T follicular helper cell (primary cell): ENCODE measurements at places on chromosomes 13 and 19.

DNA sequence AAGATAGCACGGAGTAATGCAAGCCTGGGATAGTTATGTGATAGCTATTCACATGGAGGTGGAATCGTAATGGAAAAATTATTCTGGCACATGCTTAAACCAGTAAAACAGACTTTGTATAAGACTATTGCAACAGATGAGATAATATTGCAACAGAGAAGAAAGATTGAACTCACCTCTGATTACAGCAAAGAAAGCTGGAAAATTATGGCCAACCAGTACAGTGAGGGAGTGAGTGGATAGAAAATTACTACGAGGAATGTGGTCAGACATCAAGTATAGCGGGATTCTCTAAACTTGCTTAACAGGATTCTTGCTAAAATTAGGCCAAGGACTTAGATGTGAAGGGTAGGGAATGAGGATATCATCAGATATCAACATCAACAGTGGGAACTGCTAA is 397.6 kb upstream of the KLHL1 start:
- DNase-seq = no peak

DNA sequence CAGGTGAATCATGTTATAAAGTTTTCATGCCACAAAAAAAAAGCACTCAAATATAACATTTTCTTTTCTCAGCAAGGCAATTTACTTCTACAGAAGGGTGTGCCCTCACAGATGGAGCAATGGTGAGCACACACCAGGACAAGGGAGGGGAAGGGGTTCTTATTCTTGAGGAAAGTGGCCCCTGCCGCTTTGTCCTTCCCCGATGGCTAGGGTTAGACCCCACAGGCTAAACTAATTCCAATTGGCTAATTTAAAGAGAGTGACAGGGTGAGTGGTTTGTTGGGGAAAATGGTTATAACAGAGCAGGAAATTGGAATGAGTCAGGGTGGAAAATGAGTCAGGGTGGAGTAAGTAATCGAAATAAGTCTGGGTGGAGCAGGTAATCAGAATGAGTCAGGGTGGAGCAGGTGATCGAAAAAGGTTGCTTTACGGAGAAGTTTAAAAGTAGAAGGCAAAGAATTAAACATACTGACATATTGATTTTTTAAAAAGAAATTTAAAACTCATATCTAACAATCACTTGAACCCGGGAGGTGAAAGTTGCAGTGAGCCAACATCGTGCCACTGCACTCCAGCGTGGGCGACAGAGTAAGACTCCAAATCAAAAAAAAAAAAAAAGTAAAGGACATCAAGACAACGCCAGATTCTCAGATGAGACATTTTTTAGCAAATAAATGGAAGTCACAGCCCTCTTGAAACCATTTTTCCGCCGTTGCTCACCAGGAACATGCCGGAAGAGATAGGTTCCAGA is 813 bp downstream of the ZNF562 start:
- DNase-seq = no peak

DNA sequence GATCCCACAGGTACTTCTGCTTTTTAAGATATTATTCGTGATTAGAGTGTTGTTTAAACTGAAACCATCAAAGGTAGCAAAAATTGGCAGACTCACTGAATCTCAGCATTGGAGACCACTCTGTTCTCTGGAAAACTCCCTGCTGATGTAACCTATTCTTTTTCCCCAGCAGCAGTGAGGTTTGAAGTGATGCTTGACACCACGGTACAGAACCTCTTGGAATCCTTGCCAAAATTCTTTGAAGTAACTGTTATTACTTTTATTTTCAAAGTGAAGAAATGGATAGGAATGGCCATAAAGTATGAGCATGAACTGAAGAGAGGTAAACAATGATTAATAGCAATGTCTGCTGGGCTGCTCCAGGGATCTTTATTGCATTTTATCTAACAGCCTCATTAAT is 66.4 kb upstream of the KL start:
- no peak for DNase-seq

DNA sequence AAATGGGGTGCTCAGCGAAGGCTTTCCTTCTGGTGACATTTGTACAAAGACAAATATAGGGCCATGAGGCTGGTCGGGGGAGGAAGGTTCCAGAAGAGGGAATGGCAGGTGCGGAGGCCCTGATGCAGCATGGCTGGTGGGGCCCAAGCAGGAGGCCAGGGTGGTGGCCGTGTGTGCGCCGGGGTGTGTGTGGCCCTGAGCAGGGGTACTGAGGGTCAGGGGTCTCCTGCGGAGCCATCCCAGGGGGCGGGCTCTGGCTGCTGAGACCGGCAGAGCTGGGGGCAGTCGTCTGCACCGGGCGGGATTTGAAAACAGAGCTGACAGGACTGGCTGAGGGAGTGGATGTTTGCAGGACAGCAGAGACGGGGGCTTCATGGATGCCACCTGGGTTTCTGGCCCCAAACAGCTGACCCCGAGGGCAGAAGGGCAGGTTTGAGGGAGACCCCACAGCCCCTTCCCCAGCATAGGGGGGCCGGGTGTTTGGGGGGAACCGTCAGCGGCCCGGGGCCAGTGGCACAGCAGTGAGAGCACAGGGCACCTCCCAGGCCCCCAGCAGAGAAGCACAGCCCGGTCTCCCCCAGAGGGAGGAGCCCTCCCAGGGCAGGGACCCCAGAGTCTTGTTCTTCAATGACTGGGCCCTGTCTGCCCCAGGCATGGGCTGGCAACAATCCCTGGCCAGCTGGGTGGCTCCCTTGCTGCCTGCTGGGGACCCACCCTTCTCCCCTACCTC is 11.4 kb downstream of the PIAS4 start:
- DNase-seq = no peak

DNA sequence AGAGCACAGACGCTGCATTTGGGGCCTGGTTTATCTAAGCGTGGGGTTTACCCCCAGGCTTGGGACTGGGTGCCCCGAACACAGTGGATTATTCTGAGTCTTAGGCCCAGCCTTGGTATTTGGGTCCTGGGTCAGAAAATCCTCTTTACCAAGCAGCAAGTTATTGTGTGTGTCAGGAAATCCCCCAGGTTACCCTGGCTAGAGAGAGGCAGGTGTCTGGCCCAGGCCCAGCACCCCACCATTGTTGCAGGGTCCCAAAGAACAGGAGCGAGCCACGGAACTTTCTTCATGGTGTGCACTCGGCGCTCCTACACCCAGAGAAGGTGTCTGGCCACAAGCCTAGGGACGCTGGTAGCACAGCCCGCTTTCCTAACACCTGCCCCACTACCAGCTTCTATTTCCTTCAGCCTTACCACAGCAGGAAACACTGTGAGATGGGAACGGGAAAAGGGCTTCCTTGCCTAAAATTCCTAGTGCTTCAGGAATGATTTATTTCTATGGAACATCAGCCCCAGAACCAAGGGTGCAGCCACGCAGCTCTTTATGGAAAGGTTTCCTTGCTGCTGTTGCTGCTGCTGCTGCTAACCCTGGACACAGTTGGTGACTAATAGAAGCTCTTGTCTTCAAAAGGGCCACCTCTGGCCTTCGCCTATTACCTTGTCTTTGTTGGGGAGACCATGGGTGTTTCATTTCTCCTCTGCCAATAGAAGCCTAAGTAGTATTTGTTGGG is 7.4 kb upstream of the CDX2 start:
- no peak for DNase-seq

DNA sequence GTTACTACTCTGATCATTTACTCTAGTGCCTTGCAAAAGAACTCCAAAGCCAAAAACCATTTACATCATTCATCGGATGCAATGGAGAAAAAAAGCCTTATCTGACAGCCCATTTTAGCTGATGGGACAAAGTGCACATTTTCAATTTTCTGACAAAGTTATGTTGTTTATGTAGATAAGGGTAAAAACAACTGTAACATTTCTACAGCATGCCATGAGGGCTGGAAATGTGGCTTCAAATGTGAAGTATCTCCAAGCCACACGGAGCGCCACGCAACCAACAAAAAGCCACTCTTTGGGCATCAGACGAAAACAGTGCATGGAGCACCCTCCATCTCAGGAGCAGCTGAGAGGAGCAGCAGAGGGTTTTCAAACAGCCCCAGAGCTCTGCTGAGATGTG is 364.6 kb upstream of the ZNF507 start:
- no peak for DNase-seq

DNA sequence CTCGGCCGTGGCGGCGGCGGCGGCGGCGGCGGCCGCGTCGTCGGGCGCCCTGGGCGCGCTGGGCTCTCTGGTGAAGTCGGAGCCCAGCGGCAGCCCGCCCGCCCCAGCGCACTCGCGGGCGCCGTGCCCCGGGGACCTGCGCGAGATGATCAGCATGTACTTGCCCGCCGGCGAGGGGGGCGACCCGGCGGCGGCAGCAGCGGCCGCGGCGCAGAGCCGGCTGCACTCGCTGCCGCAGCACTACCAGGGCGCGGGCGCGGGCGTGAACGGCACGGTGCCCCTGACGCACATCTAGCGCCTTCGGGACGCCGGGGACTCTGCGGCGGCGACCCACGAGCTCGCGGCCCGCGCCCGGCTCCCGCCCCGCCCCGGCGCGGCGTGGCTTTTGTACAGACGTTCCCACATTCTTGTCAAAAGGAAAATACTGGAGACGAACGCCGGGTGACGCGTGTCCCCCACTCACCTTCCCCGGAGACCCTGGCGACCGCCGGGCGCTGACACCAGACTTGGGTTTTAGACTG is 1.7 kb downstream of the SOX1 start:
- DNase-seq = no peak

DNA sequence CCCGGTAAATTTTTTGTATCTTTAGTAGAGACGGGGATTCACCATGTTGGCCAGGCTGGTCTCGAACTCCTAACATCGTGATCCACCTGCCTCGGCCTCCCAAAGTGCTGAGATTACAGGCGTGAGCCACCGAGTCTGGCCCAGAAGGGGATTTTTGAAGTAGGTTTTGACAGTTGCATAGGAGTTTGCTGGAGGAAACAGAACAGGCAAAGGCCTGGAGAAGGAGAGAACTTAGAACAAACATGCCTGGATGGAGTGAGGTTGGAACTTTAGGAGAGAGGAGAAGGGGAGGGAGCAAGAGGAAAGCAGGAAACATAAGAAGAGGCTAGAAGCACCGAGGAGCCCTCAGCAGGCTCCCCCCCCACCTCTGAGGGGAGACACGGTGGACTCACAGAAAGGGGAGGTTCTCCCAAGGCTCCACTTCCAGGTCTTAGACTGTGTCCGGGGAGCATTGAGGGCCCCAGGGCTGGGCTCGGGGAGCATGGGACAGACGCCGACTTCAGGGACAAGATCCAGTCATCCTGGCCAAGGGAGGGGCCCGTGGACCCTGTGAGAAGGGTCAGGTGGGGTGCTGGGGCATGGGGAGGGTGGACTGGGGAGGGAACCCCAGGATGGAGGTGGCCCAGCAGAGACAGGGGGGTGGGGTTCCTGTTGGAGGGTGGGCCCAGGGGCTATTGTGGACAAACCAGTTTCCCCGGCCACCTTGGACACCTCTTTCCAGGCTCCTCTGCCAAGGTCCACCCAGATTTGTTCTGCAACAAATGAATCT is 1.8 kb upstream of the FBN3 start:
- no peak for DNase-seq

DNA sequence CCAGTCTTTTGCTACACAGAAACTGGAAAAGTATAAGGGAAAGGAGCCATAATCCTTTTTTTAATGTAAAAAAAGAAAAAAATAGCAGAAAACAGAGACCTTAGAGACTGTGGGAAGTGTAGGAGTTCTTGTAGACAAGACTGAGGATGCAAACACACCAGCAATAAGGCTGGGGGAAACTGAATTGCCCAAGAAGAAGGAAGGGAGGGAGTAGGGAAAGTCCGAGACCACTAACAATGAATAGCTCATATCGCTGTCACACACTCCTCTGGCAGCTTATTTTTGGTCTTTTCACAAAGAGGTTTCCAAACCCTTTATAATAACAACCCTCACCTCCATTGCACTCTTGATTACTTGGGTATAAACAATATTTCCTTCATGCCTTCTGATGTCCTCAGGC is 952.0 kb downstream of the SLITRK5 start:
- DNase-seq = no peak

DNA sequence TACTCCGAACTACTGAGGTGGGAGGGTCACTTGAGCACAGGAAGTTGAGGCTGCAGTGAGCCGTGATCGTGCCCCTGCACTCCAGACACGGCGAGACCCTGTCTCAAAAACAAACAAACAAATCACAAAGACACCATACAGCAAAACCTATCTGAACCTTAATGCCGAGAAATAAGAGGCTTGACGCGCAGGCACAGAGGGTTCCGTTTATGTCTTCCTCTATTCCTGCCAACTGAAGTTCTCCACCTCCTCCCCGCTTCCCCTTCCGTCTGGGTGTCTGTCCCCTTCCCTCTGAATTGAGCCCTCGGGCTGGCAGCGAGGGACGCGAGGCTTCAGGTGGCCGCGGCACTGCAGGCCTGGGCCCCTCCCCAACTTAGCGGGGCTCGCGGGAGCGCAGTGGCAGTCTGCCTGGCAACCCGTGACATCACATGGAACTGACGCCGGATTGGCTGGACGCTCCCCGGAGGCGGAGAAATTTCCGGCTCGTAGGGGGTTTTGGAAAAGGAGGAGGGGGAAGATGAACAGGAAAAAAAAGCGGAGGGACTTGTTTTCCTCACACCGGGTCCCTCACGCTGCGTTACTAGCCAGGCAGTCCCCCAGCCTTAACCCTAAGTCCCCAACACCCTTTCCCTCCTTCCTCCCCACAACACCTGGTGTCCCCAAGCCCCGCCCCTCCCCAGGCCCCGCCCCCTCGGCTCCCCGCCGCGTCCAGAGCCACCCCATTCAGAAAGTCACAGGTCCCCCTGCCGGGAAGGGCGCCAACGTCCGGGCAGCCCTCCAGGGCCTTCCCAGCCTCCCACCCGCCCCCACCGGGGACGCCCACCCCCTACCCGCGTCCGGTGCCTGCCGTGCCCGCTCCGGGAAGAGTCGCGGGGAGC is 1.1 kb upstream of the MYBPC2 start:
- peak; percentile 78 for DNase-seq

DNA sequence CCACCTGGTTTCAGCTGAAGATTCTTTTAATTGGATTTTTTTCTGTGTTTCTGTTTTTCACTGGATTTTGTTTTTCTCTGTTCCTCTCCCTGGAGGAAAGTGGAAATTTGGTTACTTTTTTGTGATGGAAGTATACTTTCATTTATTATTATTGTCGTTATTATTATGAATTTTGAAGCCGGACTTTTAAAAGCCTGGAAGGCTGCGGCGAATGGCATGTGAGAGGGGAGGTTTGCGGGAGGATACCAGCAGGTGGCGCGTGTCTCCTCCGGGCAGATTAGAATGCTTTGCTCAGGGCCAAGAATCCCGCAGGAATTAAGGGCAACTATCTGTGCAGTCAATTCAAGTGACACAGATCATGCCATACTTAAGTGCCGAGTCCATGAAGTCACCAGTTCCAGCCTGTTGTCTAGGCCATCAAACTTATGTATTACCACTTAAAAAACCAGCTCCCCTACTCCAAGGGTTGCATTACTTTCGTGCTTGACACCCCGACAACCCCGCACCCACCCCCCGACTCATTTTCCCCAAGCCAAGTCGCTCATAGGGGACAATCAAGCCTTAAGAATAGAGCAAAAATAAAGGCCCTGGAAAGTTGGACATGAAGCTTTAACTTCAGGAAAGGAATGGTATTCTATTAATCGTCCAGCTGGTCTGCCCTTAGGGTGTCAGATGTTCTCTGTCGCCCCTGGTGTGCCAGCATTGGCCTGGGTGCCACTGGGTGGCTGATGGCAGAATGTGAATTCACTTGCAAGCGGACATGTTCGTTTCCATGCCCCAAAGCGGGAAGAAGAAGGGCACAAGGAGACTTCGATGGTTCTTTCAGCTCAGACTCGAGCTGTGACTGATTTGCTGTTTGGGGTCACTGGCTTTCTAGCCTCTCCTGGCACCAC is 1.3 kb upstream of the LRCH1 start:
- DNase-seq = peak; percentile 50

GRCh38 chr19:45763691-45764294 is 5.3 kb downstream of the SIX5 start:
- no peak for DNase-seq
